ENCODE measurements at places on chromosomes 12 and 14. TPM values are rescaled to one million over a fixed set of nuclear protein-coding genes. Genes with fewer than 3 reads are reported as not detected.

DNA sequence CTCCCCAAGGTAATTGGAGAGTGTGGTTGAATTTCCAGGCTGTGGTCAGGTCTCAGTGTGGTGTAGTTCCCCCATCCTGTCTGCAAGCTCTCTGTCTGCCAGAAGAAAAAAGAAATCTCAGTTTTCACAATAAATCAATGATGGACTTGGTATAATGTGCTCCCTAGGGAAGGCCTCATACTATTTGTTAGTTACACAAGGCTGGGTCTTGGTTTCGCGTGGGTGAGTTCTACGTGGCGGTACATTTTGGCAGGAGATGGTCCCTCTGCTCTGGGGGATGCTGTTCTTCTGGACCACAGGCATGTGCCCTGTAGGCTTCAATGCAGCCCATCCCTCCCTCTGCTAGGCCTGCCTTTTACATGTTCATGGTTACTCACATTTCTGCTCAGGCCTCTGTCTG, 206.4 kb upstream of the PELI2 start:
- no peak for DNase-seq

- no peak for DNase-seq
Measured at GRCh38 chr12:51874486-51874885, 13.4 kb upstream of the ANKRD33 start.

DNA sequence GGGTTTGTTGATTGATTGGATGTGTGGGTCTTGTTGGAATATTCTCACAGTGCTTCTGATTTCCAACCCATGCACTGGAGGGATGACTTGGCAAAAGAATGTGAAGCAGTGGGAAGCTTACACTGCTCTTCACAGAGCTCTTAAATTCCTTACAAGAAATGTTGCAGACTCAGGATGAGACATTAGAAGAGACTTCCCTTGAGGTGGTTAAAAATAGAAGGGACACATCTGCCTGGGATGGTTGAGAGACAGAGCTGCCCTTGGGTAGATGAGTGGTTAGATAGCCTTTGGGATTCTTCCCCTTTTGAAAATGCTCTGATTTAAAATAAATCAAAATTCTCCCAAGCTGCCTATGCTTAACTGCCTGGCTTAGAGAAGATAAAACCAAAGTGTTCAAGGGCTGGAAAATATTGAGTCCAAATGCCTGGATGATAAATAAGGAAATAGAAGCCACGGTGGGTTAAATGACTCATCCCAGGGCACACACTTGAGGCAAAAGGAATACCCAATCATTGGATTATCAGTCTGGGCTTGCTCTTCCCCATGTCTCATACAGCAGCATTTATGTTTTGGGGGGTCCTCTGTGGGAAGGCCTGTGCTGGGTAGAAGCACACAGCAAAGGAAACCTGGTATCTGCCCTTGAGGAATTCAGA, 264.3 kb downstream of the AKAP6 start:
- no peak for DNase-seq

DNA sequence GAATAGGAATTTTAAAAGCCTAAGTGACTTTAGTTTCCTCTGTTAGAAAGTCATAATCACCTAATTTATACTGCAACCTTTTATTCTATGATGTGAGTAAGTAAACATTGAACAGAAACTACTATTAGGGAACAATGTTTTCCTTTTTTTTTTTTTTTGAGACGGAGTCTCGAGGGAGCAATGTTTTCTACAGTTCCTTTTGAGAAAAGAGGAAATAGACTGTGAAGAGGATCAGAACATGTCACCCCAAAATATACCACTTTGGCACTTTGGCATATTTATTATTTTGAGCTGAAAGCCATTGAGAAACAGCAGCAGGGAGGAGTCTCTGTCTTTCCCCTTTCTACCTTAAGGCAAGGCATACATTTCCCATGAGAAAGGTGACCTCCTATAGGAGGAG, 162.7 kb upstream of the CNOT2 start:
- DNase-seq = no peak

DNA sequence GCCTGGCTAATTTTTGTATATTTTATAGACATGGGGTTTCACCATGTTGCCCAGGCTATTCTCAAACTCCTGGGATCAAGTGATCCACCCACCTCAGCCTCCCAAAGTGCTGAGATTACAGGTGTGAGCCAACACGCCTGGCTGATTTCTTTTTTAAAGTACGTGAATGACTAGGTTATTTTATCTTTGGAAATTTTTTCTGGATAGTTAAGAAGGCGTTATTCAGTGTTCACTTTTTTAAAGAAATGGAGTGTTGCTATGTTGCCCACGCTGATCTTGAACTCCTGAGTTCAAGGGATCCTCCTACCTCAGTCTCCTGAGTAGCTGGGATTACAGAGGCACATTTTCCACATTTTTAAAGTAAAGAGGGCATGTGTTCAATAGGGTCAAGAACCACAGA, 58.6 kb downstream of the SVOP start:
- no peak for DNase-seq

DNA sequence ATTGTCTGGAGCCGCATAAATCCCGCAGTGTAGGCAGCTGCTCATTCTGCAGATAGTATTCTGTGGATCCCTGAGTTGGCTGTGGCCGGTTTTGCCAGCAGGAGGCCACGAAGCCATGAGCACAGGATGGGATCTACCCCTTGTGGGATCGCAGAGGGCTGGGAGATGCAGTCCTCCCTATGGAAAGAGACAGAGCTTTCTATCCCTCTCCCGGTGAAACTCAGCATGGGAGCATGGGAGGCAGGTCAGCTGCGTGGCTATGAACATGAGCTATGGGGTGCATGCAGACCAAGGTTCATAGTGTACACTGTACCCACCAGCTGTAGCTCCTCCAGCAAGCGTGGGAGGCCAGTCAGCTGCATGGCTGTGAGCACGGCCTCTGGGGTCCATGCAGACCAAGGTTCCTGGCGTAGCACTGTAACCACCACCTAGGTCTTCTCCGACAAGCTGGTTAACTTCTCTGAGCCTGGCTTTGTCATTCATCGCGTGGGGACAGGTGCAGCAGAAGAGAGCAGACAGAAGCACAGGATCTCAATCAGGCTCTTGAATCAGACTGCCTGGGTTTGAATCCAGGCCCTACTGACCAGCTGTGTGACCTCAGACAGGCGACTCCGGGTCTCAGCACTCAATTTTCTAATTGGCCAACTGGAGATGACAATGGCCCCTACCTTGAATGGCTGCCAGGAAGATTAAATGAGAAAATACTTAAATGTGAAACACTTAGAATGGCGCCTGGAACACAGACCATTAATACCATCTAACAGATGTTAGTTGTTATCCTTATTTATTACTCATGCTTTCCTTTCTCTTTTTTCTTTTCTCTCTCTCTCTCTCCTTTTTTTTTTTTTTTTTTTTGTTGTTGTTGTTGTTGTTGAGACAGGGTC, 6.0 kb downstream of the BDKRB1 start:
- DNase-seq = no peak

- no peak for DNase-seq
Measured at GRCh38 chr14:22836301-22837113, at the start of gene MMP14. Gene MMP14, plus strand, starts transcription at chr14:22836585. Its CDS starts 233 bp downstream, at chr14:22836818.

DNA sequence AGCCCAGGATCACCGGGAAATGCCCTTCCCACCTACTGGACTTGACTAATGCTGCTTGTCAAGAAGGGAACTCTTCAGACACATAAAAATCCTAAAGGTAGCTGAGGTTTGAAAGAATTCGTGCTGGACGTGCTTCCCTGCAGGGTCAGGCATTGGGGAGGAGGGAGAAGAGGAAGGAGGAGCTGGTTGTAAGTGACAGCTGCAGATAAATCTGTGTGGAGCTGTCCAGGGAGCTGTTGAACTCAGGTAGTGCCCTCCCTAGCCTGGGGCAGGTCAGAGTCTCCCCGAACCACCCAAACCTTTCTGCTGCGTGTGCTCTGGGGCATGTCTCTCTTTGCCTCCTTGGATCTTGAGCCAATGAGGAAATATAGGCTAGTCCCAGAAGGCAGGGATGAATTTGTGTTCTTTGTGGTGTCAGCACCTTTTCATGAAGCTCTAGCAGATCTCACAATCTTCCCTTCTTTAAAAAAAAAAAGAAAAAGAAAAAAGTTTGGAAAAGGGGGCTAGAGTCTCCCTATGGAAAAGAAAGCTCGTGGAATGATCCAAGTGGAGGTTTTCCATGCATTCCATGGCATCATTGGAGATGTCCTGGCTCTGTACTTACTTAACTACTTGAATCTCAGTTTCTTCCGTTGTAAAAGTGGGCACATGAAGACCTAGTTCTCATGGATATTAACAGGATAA, 23.6 kb upstream of the FOS start:
- DNase-seq = no peak

GRCh38 chr12:56988207-56988739, 18.1 kb downstream of the ZBTB39 start:
- DNase-seq = no peak

DNA sequence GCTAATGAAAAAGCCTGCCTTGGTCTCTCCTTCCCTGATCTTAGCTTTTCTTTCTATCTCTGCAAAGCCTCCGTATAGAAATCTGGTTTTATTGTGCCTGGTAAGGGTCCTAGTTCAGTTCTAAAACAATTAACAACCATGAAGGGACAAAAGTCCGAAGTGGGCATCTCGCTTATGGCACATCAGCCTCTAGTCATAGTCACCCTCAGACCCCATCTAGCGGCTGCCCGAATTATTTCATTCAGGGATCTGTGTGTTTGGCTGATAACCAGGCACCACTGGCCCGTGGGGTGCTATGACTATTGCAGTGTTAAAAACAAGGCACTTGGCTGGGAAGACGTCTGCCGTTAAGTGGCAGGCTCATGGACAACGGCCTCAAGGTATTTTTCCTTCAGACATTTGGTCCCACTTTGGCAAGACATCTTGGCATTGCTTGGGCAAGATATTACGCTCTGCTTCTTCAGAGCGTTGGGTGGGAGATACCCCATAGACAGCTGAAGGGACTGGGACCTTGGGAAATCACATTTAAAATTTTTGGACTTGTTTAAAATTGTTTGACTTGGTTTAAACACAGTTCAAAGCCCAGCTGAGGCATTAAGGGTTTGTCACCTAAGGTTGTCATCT, 87.1 kb downstream of the SINHCAF start:
- peak; percentile 73 for DNase-seq

DNA sequence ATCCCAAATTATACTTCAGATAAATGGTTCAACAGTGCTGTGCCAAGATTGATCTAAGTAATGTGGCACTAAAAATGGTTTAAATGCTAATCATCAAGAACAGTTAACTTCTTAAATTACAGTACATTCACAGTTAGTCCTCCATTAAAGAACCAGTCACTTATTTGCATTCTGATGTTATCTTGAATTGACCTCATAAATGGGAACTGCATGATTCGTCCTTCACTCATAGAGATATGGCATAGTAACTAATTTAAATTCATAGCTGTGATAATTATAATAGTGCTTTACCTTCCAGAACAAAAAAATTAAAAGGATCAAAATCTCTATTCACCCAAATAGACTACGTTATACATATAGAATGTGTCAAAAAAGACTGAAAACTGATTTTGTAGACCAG, 61.1 kb downstream of the COCH start:
- DNase-seq = no peak

- no peak for DNase-seq
Measured at GRCh38 chr12:114400361-114400811, 5.6 kb downstream of the TBX5 start.

DNA sequence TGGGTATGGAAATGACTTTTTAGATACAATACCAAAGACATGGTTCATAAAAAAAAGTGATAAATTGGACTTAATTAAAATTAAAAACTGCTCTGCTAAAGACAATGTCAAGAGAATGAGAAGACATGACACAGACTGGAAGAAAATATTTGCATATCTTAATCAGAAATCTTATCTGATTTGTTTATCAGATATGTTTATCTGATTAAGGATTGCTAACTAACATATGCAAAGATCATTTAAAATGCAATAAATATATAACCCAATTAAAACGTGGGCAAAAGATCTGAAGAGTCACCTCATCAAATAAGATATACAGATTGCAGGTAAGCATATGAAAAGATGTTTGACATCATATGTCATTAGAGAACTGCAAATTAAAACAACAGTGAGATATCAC, 10.0 kb upstream of the MMP19 start:
- DNase-seq = no peak

DNA sequence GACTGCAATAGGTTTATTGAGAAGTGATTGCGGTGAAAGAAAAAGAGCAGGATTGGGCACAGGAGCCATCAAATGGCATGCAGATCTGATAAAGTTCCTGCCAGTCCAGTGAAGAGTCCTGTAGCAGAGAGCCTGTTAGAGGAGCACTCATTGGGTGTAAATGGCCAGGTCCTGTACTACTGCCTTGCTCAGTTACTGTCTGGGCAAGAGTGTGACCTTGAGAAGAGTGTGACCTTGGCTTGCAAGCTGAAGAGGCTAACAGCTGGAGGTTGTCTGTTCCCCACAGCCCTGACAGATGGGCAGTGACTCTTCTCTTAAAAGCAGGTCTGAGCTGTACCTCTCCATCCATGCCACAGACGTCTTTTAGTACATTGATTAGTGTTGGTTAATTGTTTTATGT, 148.6 kb upstream of the SLC38A2 start:
- DNase-seq = no peak

- no peak for DNase-seq
Measured at GRCh38 chr14:37816135-37816534, 220.7 kb downstream of the TTC6 start.

- peak; percentile 14 for DNase-seq
Measured at GRCh38 chr14:52473557-52473956, 78.7 kb downstream of the TXNDC16 start.

DNA sequence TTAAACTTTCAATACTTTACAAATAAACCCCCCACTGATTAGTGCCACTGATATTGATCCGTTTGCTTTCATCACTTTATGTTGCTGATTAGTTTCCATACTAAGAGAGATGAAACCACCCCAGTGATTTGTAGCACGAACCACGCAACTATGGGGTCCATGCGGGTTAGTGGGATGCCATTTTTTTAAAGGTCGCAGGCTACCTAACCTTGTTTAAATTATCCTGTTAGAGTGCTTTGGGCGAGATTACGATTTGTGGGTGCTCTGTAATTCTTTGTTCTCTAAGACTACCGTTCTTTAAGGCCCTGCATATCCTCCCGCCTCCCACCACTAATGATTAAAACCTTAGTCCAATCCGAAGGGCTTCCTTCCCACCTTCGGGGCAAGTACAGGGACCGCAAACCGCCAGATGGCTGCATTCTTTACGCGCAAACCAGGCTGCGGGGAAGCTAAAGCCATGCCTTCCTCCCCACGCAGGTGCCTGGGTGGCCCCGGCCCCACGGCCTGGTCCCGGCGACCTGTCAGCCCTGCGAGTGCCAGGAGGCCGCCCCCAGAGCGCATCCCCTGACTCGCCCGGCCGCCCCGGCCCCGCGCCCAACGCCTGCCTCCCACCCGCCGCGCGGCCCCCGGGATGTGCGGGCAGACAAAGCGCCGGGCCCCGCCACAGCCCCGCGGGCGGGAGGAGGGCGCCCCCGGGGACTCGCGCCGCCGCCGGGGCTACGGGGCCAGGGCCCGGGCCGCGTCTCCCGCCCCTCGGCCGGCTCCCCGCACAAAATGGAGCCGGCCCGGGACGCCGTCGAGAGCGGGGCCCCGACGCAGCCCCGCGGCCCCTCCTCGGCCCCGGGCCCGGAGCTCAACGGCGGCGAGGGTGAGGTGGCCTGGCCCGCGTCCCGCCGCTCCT, 759 bp downstream of the NFYB start:
- peak; percentile 74 for DNase-seq

GRCh38 chr14:20190596-20190995, at the start of gene OR11G2:
Gene OR11G2, plus strand, starts transcription at chr14:20190896. Its CDS starts 6,542 bp downstream, at chr14:20197438.
- DNase-seq = no peak

- no peak for DNase-seq
Measured at GRCh38 chr12:132695431-132695830, 8.0 kb downstream of the PXMP2 start.

The ZDHHC22 gene
- total RNA-seq = not detected

The PIP4K2C gene
- 15.9 TPM for total RNA-seq

The GAS2L3 gene
- 19.3 TPM for total RNA-seq

The NKX2-8 gene
- not detected for total RNA-seq

The RIMBP2 gene
- not detected for total RNA-seq

The KRT6C gene
- total RNA-seq = not detected

The SIX4 gene
- total RNA-seq = 2.4 TPM

All from OCI-LY7 (cell line).